ENCODE measurements at places on chromosomes 4 and X.

- DNase-seq: no peak
Observed at GRCh38 chr4:165539801-165540200, 161.0 kb downstream of the CPE start.

DNA sequence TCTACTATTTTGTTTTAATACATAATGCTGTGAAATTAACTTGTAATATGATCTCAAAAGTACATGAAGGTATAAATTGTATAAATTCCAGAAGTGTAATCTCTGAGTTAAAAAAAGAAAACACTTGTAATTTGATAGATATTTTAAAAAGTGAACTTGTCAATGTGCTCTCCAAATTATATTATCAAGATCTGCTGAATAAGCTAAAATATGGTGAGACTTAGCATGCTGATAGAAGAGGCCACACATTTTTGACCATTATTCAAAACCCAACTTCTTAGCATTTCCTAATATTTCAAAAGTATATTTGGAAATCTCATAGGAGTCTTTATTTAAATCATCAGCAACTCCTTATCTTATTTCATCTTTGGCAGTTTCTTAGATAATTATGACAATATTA lies 657.1 kb upstream of the BOD1L1 start:
- DNase-seq: no peak

GRCh38 chrX:39760930-39761329 lies 336.8 kb downstream of the BCOR start:
- DNase-seq: no peak

GRCh38 chr4:68373513-68373912 lies 23.6 kb upstream of the YTHDC1 start:
- peak; percentile 55 for DNase-seq

GRCh38 chr4:74159143-74159709 lies 1.3 kb downstream of the MTHFD2L start:
- no peak for DNase-seq

DNA sequence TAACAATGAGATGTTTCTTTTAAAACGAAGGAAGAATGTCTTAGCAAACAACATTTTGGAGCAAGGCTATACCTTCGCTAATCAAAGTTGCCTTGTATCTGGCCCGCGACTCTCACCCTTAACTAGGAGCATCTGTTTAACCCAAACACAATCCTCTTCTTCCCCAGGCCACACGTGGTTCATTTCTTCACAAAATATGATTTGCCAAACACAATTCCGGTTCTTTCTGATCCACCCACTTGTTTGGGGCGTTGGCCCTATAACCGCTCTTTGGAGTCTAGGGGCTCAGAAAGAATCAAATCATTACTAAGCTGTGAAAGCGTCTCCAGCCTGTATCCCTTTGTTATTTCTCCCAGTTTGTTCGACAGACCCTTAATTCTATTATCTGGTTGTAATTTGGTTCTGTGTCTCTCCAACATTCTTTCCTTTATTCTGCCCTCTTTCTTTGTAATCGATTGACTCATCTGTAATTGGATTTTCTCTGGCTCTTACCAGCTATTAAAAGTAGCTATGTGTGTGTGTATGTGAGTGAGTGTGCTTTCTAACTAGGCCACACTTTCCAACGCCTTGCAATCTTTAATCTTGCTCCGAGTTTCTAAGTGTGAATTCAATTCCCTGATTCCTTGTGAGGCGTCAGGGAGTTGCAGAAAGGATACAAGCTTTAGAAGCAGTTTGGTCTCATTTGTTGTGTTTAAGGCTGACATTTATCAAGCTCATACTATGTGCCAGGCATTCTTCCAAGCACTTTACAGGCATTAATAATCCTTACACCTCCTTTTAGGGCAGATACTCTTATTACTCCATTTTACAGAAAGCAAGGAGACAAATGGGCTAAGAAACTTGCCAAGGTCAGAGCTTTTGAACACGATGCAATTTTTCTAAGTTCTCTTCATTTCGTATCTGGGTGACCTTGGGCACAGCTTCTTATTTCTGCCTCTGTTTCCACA lies 138.6 kb upstream of the CPEB2 start:
- DNase-seq: no peak

DNA sequence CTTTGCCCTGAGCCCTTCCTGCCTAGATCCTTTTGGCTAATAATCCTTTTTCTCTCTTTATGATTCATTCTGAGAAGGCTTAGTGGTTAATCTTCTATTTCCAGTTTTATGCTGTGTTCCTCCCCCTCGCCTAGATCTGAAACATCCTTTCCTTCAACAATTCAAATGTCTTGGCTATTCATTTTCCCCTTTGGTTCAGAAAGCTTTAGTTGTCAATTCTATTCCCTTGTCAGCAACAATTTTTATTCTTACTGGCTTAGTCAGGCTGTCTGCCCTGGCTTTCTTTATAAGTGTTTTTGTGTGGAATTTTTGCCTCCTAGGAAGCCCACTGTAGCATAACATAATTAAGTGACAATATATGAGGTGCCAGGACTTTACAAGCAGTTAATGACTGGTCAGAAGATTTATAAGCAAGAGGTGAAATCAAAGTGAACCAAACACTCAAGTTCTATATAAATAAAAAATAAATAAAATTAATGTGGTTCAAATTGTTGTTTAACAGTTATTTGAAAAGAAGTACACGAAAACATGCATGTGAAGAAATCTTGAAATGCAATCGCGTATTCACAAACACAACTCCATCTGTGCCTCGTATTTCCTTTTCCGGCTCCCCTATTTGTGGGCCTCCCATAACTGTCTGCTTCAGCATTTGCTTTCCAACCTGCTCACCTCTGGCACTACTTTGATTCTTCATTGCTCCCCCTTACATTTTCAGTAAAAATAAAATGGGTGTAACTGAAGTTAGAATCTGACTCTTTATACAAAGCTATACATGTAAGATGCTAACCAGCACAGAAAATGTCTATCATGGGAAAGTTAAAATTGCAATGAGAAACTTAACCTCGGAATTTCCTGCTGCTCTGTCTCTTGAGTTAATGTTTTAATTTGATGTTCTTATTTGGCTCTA lies 235.4 kb downstream of the SPRY1 start:
- no peak for DNase-seq

DNA sequence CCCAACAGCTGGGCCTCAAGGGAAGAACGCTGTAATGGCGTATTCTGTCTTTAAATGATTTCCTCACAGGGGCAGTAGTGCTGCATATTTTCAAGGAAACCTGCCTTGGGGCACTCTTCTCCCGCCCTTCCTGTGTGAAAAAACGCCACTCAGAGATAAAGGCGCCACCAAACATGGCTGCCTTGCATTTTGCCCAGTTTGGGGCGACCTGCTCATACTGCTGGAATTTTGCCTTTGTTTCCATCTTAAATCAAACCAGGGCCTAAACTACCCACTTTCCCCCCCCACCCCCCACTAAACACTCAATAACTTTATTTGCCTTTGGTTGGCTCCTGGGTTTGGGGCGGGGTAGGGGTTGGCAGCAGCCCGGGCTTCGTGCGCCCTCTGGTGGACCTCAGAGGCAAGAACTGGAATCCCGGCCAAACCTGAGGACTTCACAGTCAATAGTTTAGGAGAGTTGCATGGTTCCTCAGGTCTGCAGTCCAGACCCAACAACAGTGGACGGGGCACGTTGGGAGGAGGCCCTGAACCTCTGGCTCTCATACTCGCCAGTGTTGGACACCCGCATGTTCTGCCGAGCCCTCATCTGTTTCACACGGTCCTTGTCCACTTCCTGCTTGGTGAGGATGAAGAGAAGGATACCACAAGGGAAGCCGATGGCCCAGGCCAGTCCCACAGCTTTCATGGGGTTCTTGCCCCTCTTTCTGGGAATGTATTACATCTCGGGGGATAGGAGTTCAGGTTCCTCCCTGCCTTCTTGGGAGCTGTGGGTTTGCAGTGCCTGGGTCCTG lies 220.1 kb upstream of the STK26 start:
- DNase-seq: peak; percentile 82

DNA sequence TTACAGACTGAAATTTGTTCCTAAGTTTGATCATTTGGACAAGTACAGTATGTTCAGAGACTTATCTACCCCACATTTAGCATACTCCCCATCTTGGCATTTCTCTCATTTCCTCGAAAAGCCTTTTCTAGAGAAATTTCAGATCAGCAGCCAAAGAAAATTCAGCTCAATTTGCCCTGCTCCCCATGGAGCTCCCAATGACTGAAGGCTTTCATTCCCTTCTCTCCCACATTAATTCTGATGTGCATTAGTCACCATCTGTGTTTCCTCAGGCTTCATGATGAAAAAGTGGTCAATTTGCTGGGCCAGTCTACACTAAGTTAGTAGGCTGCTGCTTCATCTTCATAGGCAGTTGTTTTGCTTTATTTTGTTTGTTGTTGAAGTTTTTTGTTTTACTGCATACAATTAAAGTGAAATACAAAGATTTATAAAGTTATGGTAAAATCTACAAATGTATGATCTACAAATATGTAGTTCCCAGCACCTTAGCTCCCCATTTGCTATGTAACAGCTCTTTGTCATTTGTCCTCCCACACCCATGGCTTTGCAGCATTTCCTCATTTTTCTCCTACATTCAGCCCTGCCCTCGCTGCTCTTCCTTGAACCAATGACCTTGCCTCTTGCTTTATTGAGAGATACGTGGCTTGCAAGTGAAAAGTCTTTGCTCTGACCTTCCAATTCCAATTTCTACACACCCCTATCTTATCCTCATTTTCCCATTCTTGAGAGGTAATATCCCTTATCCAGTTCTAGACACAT lies 193.9 kb downstream of the ANAPC10 start:
- DNase-seq: no peak

- no peak for DNase-seq
Observed at GRCh38 chr4:151329217-151330007, 4.0 kb upstream of the SH3D19 start.

- peak; percentile 23 for DNase-seq
Observed at GRCh38 chr4:23373261-23373660, 516.6 kb downstream of the PPARGC1A start.

DNA sequence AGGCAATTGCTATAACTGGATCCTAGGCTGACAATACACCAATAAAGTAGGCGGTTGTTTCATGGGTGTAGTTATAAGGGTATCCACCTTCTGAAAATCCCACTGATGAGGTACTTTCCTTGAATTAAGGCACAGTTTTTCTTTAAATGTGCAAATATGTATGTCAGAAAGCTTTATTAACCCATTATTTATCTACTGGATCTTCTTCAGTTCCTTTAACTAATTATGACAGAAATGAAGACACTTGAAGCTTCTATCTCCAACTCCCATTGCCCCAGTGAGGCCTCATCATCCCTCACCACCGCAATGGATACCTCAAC lies 159.6 kb upstream of the KLF3 start:
- no peak for DNase-seq

DNA sequence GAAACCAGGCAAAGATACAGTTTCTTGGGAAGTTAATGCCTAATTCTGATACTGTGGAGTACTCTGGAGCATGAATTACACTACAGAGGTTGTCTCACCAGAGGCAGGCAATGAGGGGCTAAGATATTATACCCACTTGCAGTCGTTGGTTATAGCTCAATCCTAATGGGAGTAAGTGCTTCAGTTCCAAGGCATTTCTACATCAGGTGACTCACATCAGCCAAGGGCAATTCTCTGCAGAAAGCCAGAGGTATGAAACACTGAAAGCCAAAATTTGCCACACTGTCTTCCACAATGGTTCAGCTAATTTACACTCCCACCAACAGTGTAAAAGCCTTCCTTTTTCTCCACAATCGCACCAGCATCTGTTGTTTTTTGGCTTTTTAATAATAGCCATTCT lies 174.0 kb upstream of the IL15 start:
- no peak for DNase-seq

GRCh38 chrX:13700380-13700779 lies 11.5 kb downstream of the RAB9A start:
- DNase-seq: no peak

GRCh38 chrX:134999469-134999868 lies 8.7 kb downstream of the SMIM10 start:
- DNase-seq: no peak

DNA sequence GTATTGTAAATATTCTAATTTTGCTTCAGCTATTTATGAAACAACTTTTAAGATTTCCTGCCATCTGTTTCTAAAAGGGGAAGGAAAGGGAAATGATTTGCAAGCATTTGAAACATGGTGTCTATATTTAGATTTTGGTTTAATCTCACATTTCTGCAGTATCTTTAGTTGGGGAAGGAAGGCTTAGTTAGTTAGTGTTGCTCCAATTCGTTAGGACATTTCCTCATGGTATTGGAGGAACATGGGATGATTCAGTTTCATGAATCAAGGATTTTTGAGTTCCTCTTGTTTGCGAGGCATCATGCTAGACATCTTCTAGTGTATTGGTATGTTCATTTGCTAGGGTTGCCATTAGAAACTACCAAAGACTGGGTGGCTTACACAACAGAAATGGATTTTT lies 20.5 kb upstream of the TMEM192 start:
- DNase-seq: no peak

DNA sequence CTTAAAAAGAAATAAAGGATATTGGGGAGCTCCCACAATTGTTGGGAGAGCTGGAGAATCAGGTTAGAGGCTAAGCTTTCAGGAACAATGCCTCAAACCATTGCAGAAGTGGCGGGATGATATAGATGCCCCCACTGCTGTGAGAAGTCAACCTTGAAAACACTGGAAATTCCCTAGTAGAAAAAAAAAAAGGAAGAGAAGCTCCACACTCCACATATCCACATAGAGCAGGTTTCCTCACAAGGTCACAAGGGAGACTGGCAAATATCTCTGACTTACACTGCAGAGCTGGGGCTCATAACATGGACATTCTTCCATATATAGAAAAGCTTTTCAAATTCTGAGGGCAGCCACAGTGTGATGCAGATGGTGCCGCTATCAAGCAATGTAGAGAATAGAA lies 22.7 kb upstream of the OGT start:
- DNase-seq: no peak

- peak; percentile 38 for DNase-seq
Observed at GRCh38 chr4:90328558-90328957, 201.4 kb downstream of the CCSER1 start.

- DNase-seq: no peak
Observed at GRCh38 chr4:60502733-60503132, 697.4 kb upstream of the ADGRL3 start.

DNA sequence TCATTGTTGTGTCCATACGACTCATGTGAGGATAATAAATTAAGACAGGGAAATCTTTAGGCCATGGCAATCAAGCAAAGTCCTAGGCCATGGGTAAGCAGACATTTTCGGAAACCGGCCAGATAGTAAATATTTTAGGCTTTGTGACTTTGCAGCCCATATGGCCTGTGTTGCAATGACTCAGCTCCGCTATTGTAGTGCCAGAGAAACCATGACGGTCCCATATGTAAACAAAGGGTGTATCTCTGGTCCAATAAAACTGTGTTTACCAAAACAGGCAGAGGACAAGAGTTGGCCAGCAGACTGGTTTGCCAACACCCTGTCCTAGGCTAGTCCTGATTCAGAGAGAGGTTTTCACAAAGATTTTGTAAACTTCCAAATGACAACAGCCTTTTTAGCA lies 5.0 kb downstream of the FAM114A1 start:
- DNase-seq: peak; percentile 46

GRCh38 chr4:5003372-5003857 lies 15.8 kb downstream of the CYTL1 start:
- no peak for DNase-seq

GRCh38 chr4:16544251-16544721 lies 318.0 kb upstream of the TAPT1 start:
- peak; percentile 33 for DNase-seq

GRCh38 chr4:85544751-85545150 lies 69.8 kb downstream of the ARHGAP24 start:
- no peak for DNase-seq

- DNase-seq: no peak
Observed at GRCh38 chr4:26076896-26077295, 162.9 kb downstream of the SMIM20 start.
